ENCODE measurements at places on chromosomes 6 and 20. TPM values are rescaled to one million over a fixed set of nuclear protein-coding genes. Genes with fewer than 3 reads are reported as not detected.

AVP gene
- total RNA-seq: not detected

SIGLEC1 gene
- 8.8 TPM for total RNA-seq

MAP7 gene
- total RNA-seq: 9.3 TPM

HCK gene
- 10.1 TPM for total RNA-seq

MYLIP gene
- 30.7 TPM for total RNA-seq
